ENCODE measurements at places on chromosomes 7 and 10.

- no peak for DNase-seq
Observed at GRCh38 chr10:129956876-129957673, 7.0 kb downstream of the EBF3 start.

- no peak for DNase-seq
Observed at GRCh38 chr10:759898-760477, 70.5 kb upstream of the DIP2C start.

DNA sequence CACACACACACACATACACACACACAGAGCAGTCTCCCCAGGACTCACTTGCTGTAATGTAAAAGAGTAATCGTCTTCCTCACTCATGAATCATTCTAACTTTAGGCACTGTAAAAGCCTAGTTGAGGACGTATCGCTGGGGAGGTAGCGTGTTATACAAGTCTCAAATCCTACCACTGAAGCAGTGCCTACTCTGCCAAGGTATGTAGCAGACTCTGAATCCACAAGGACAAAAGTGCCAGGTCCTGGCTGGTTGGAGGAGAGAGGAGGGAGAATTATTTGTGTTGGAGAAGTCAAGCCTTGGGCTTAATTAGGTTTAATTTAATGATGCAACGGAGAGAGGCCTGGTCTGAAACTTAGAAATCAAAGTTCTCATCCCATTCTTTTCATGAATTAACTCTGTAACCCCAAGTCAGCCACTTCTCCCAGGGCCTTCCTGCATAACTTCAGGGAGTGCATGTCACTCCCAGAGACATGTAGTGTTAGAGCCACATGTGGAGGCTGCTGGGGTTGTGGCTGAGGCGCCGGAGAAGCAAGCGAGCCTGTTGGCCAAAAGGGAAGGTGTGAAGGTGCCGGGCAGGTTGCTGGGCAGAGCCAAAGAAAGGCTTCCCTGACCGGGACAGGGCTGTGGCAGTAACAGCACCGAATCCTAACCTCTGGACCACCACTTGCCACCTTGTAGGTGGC lies 36.7 kb downstream of the NKX2-3 start:
- DNase-seq = no peak

DNA sequence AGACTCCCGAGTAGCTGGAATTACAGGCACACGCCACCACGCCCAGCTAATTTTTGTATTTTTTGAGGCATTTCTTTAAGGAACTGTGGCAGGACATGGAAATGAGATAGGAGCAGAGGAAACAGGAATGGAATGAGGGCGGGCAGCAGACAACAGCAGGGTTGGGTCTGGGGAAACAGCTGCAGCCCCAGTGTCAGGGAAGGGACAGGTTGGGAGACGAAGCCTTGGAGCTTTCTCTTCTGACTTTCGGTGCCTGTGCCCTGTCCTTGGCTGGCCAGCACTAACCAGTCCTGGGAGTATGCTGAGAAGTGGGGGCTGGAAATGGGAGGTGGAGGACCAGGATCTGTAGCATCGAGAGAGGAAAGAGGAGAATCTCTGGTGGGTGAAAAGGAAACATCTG lies 47.4 kb downstream of the ATOH7 start:
- DNase-seq = no peak

DNA sequence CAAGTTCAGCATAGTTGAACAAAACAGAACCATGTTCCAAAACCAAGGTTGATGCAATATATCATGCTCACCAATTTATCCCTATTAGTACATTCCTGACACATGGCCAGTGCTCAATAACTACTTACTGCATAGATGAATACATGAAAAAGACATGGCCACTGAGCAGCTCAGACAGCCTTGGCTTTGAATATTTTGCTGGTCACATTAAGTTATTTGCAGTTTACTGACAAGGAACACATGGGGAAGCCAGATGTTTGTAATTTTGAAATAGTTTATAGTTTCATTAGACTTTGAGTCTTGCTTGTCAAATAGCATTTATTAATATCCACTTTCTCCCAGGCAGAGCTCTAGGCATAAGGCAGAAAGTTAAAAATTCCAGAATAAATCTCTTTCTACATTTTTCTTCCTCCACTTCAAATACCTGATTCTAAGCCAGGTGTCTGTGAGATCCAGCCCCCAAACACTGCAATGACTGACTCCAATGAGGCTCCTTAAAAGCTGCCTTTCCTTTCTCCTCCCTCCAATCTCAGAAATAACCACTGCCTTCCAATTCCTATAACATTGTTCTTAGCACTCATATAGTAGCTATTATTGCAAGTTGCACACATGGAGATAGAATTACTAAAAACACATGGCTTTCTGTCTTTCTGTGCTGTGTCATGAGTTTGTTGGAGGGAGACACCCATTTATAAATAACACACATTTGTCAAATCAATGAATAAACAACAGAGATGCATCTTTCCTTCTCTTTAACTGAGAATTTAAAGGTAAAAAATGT lies 91.3 kb downstream of the PCGF5 start:
- DNase-seq = no peak
